ENCODE measurements at places on chromosomes 7 and 10.

- DNase-seq = no peak
Measured at GRCh38 chr7:155305231-155305904, 7.7 kb downstream of the INSIG1 start.

GRCh38 chr7:39622609-39623008 is 763 bp upstream of the RALA start:
- DNase-seq = no peak

DNA sequence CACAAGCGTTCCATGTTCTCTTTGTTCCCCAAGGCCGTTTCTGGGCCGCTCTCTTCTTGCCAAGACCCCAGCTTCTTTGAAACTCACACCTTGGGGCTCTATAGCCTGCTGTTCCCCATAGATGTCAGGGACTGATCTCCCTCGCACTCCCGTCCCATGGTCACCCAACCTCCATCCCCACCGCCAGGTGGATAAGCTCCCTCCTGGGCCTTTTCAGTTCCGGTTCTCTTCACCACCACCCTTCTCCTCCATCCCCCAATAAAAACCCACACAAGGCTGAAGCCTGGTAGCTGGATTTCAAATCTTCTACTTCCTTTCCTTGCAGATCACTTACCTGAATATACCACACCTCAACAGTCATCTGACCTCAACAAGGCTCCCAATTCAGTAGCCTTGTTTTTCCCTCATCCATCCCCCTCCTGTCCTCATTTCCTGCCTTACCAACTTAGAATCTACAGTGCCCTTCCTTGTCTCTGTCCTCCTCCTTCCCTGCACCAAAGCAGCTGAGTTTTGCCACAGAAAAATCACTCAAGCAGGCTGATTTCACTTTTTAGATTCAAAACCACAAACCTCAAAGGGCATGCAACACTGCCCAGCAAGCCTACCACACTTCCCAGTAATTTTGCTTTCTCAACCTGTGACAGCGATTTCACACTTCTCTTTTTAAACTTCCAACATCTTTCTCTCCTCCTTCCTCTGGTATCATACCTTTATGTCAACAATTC is 7.7 kb downstream of the SLC37A3 start:
- no peak for DNase-seq

DNA sequence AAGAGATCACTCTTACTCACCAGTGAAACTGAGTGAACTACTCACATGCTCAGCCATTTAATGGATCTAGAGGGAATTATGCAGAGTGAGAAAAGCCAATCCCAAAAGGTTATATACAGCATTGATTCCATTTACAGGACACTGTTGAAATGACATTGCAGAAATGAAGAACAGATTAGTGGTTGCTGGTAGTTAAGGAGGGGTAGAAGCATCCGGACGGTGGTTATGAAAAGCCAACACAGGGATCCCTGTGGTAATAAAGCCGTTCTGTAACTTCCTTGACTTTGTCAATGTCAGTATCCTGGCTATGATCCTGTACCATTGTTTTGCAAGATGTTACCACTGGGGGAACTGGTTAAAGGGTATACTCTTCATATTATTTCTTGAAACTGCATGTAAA is 253.4 kb downstream of the USP6NL start:
- no peak for DNase-seq

DNA sequence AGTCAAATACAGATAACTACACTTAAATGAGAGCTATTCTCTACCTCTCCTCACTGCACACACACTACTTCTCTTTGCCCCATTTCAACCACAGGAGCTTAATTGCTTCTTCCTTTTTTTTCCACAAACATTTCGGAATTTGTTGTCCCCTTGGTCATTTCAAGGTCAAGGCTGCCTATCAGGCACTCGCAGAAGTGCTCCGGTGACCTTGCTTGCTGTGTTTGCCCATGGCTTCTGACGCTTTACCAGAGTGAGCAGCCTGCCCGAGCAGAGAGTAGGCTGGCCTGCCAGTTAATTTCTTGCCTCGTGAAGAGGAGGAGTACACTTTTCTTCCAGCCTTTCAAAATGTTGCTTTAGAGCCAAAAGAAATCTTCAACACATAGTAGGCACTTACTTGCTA is 297.1 kb upstream of the LRGUK start:
- peak; percentile 19 for DNase-seq

GRCh38 chr10:9878383-9878782 is 1139.3 kb upstream of the CELF2 start:
- DNase-seq = no peak

DNA sequence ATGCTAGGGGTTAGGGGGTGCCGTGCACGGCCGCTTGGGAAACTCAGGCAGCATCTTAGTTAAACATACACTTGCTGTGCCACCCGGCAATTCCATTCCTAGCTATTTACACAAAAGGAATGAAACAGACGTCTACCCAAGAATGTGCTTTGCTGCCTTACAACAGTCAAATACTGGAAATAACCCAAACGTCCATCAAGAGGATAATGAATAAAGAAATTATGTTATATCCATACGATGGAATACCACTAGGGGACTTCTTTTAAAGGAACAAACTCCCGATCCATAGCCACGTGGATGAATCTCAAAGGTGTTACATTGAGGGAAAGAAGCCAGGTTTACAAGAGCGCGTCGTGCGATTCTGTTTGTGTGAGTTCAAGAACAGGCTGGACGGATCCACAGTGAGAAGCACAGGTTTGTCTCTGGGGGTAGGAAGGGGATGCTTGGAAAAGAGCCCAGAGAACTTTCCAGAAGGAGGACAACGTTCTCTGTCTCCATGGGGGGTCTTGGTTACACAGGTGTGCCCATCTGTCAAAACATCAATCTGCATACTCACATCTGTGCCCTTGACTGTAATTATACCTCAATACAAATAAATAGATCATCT is 41.8 kb downstream of the STK32C start:
- DNase-seq = no peak

- no peak for DNase-seq
Measured at GRCh38 chr7:100455206-100455605, 8.9 kb downstream of the SPACDR start.

- DNase-seq = no peak
Measured at GRCh38 chr7:112986256-112987031, 100.2 kb downstream of the GPR85 start.

- DNase-seq = no peak
Measured at GRCh38 chr7:138970952-138971351, 10.2 kb downstream of the KIAA1549 start.

DNA sequence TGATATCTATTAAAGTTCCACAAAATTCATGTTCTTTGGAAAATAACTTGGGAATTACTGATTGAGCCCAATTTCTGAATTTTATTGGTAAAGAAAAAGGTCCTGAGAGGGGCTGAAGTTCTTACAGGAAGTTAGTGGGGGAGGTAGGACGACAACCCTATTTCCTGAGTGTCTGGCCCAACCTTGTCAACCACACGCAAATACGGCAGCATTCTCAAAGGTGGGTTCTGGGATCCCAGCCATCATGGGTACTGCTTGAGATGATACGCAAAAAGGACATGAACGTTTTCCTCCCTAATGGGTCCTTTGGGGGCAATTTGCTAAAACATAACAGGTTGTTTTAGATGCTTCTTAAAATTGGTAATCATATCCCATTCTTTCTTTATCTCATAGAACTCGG is 2.7 kb upstream of the PDCD4 start:
- DNase-seq = no peak

- DNase-seq = no peak
Measured at GRCh38 chr10:14184841-14185315, 145.8 kb downstream of the FRMD4A start.

DNA sequence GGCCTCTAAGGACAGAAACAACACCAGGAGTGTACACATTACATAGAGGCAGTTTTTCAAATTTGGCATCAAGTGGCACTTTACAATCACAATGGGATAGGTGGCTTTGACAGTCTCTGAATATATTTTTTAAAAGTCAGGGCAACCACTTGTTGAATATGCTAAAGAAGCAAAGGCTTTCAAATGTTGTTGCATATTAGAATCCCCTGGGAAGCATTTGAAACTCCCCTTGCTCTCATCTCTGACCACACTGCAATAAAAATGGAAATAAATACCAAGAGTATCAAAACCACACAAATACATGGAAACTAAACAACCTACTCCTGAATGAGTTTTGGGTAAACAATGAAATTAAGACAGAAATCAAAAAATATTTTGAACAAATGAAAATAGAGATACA is 106.5 kb upstream of the RAB11FIP2 start:
- no peak for DNase-seq

- DNase-seq = no peak
Measured at GRCh38 chr7:77466450-77466849, 50.3 kb upstream of the GSAP start.

- DNase-seq = peak; percentile 6
Measured at GRCh38 chr7:78345979-78346378, 547.4 kb downstream of the PHTF2 start.

GRCh38 chr7:22427855-22428254 is 70.9 kb upstream of the RAPGEF5 start:
- no peak for DNase-seq

- DNase-seq = no peak
Measured at GRCh38 chr7:11623093-11623678, 208.8 kb downstream of the THSD7A start.

GRCh38 chr7:7237201-7237977 is 55.0 kb downstream of the C1GALT1 start:
- DNase-seq = no peak

- no peak for DNase-seq
Measured at GRCh38 chr7:120873401-120873800, 15.5 kb upstream of the TSPAN12 start.

GRCh38 chr7:29255906-29256692 is 61.5 kb downstream of the CHN2 start:
- DNase-seq = peak; percentile 29

DNA sequence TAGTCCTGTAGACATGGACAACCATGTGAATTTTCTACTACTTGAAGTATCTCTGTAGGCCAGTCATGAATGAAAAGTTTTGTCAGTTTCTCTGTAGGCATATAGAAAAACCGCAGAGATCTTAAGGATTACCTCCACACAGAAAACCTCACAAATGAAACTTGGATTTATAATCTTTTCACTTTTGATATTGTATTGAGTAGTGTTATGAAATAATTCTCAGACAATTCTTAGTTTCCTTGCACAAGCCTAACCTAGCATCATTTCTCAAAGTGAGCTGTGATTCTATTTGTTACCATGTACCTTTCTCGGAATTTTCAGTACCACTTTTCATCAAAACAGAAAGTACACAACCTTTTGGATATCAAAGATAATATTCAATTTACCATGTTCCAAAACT is 51.4 kb upstream of the OIT3 start:
- DNase-seq = no peak

DNA sequence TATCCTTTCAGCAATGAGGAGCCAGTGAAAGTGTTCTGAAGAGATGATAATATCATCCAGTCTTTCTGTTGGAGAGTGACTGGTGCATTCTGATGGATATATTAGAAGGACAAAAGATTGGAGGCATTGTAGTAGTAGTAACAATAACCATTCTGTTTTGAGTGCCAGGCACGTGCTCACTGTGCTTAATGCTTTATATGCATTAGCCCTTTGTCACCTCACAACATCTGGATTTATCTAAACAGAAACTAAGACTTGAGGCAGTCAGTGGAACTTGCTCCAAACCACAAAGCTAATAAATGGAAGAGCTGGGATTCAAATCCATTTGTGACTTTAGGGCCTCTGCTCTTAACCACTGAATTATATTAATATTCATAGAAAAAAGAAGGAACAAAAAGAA is 84.5 kb upstream of the OIT3 start:
- no peak for DNase-seq

DNA sequence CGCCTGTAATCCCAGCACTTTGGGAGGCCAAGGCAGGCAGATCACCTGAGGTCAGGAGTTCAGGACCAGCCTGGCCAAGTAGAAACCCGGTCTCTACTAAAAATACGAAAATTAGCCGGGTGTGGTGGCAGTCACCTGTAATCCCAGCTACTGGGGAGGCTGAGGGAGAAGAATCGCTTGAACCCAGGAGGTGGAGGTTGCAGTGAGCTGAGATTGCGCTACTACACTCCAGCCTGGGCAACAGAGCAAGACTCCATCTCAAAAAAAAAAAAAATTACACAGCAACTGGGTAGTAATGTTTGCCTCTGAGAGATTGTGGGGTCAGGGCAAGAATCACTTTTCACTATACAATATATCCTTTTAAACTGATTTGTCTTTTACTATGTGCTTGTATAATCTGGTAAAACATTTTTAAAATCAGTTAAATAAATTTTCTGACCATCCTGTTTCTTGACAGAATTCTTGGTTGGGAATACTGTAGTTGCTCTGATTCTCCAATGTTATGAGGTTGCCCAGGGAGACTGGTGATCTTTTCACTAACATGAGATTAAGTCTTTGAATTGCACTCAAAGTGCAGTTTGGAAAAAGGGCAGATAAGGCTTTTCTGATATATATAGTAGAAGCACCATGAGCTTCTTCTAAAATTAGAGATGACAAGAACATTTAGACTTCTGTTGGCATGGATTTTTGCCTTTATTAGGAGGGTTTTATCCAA is 1.5 kb downstream of the ENTPD7 start:
- no peak for DNase-seq

DNA sequence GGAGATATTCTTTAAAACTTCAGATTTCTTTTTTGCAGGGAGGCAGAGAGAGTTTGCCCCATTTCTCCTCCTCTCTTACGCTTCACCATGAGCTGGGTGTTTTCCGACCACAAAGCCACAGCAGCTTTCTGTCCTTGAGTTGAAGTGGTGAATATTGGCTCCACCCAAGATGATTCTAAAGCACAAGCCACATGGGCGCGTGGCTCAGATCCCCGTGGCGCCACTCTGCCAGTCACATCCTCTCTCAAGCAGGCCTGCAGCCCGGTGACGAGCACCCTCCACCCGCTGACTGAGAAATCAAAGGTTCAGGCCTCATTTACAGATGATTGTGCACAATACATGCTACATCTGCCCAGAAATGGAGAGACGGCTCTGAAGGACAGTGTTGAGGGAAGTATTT is 27.6 kb upstream of the RNF32 start:
- no peak for DNase-seq

DNA sequence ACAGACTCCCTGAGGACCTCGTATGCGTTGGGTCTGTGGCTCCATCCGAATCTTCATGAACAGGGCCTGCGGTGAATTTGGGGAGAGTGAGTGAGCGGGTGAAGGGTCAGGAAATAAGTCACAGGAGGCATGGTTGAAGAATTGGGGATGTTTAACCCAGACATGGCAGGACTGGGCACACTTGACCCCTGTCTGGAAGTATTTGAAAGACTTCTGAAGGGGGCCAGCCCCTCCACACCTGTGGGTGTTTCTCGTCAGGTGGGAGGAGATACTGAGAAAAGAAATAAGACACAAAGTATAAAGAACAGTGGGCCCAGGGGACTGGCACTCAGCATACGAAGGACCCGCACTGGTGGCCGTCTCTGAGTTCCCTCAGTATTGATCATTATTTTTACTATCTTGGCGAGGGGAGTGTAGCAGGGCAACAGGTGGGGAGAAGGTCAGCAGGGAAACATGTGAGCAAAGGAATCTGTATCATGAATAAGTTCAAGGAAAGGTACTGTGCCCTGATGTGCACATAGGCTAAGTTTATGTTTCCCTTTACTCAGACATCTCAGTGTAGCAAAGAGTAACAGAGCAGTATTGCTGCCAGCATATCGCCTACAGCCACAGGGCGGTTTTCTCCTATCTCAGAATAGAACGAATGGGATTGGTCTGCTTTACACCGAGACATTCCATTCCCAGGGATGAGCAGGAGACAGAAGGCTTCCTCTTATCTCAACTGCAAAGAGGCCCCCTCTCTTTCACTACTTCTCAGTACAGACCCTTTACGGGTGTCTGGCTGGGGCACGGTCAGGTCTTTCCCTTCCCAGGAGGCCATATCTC is 38.2 kb upstream of the PFKFB3 start:
- DNase-seq = no peak

- no peak for DNase-seq
Measured at GRCh38 chr10:92407305-92408016, 116.5 kb downstream of the MARCHF5 start.

- no peak for DNase-seq
Measured at GRCh38 chr7:158353606-158354570, 233.7 kb downstream of the PTPRN2 start.
